A375 (cell line): ENCODE measurements at places on chromosomes 4 and X. TPM values are rescaled to one million over a fixed set of nuclear protein-coding genes. Genes with fewer than 3 reads are reported as not detected.

The ETDA gene
- not detected in 2 replicates for total RNA-seq

The PASD1 gene
- 0.05 TPM in 1 of 2 replicates, not detected in the other for total RNA-seq

The DCX gene
- not detected in 2 replicates for total RNA-seq

The MSANTD1 gene
- 0.45 and 0.80 TPM in 2 replicates for total RNA-seq

The SLITRK4 gene
- total RNA-seq: 1.5 TPM in 2 replicates

The GRPR gene
- total RNA-seq: 0.11 TPM in 1 of 2 replicates, not detected in the other

The LRP2BP gene
- 0.15 and 0.24 TPM in 2 replicates for total RNA-seq

The CT55 gene
- total RNA-seq: 0.79 and 1.1 TPM in 2 replicates

The PRSS12 gene
- 23.1 and 25.9 TPM in 2 replicates for total RNA-seq

The PNMA6F gene
- not detected in 2 replicates for total RNA-seq

The S100P gene
- 10.4 and 20.1 TPM in 2 replicates for total RNA-seq

The EDNRA gene
- 1.2 and 3.4 TPM in 2 replicates for total RNA-seq

The MAGEB10 gene
- total RNA-seq: not detected in 2 replicates

The CTAG1B gene
- 22.1 and 66.2 TPM in 2 replicates for total RNA-seq

The CLIC2 gene
- total RNA-seq: not detected in 2 replicates

The RIBC1 gene
- total RNA-seq: 1.4 and 3.1 TPM in 2 replicates

The DCLK2 gene
- total RNA-seq: 1.7 and 2.8 TPM in 2 replicates

The TLR3 gene
- 2.0 and 2.9 TPM in 2 replicates for total RNA-seq
